ENCODE measurements at places on chromosomes 4 and X.

- H3K36me3 ChIP-seq: no peaks in the 10 kb centered on the region
- no peak for DNase-seq
- no peak overlapping the region for H3K27ac ChIP-seq
- no peak overlapping the region for H3K4me3 ChIP-seq
- peaks cover 14% of the 10 kb centered on the region for H3K27me3 ChIP-seq
Measured at GRCh38 chr4:124710015-124710741, 2.4 kb downstream of the ANKRD50 start.

DNA sequence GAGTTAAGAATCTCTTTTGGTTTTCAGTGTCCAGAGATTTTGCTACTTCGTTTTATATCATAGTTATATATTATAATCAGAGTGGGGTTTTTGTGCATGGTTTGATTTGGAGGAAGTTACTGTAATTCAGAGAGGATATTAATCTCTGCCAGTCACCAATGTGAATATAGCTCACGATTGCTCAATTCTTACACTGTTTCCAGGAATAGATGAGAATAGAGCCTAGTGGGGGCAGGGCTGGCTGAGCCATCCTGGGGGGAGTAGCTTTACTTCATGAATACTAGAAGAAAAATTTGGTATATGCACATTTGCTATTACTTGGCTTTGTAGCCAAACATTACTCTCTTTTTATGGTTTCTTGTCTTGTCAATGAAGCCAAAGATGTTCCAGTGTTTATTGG lies 60.9 kb upstream of the TRPC3 start:
- H3K27me3 ChIP-seq: peaks cover 28% of the 10 kb centered on the region
- no peak overlapping the region for H3K27ac ChIP-seq

- peaks cover 18% of the 10 kb centered on the region for H3K27me3 ChIP-seq
- H3K4me3 ChIP-seq: peak overlapping the region; percentile 41
- H3K27ac ChIP-seq: peak overlapping the region; percentile 72
Measured at GRCh38 chr4:101784957-101785356, 5.6 kb upstream of the BANK1 start.

GRCh38 chrX:151818828-151819227 lies 84.3 kb downstream of the CNGA2 start:
- H3K4me1 ChIP-seq: no peaks in the 10 kb centered on the region
- H3K27me3 ChIP-seq: no peaks in the 10 kb centered on the region
- no peak for DNase-seq
- H3K27ac ChIP-seq: no peak overlapping the region
- no peak overlapping the region for H3K4me3 ChIP-seq

DNA sequence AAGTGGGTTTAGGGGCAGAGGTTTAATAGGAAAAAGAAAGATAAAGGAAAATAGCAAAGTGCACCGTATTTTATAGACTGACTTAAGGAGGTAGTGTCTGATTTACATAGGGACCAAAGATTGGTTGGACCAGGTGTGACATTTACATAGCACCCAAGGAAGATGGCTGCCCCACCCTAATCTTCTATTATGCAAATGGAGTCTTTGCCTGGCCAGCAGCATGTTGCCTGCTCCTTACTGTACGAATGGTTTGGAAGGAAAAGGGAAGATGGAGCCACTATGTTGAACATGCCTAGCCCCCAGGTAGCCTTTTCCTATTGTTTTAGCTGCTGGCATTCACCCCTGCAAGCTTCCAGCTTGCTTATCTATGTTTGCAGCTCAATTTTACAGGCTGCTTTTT lies 146.2 kb upstream of the PDE5A start:
- no peak overlapping the region for H3K27ac ChIP-seq
- no peaks in the 10 kb centered on the region for H3K4me1 ChIP-seq
- DNase-seq: no peak
- H3K4me3 ChIP-seq: no peak overlapping the region
- H3K27me3 ChIP-seq: no peaks in the 10 kb centered on the region
- no peaks in the 10 kb centered on the region for H3K36me3 ChIP-seq

DNA sequence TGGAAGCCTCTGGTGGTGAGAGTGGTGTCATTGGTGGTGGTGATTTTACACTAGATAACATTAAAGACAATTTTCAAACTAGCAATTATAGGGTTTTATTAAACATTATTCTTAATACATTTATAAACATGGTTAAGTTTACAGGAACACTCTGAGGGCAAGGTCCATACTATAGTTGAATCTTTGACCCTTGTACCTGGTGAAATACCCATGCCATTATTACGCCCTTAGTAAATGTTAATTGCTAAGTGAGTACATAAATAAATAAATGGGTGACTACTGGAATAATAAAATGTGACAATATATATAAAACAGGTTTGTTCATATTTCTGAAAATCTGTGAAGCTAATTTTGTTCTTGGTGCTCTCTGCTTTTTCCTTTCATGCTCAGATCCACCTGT lies 13.6 kb upstream of the CLNK start:
- H3K27me3 ChIP-seq: no peaks in the 10 kb centered on the region
- no peak for DNase-seq
- peaks cover 2% of the 10 kb centered on the region for H3K4me1 ChIP-seq

- H3K27ac ChIP-seq: no peak overlapping the region
- no peaks in the 10 kb centered on the region for H3K27me3 ChIP-seq
- no peaks in the 10 kb centered on the region for H3K36me3 ChIP-seq
- no peak overlapping the region for H3K4me3 ChIP-seq
Measured at GRCh38 chrX:126994032-126994600, 174.6 kb downstream of the PRR32 start.

DNA sequence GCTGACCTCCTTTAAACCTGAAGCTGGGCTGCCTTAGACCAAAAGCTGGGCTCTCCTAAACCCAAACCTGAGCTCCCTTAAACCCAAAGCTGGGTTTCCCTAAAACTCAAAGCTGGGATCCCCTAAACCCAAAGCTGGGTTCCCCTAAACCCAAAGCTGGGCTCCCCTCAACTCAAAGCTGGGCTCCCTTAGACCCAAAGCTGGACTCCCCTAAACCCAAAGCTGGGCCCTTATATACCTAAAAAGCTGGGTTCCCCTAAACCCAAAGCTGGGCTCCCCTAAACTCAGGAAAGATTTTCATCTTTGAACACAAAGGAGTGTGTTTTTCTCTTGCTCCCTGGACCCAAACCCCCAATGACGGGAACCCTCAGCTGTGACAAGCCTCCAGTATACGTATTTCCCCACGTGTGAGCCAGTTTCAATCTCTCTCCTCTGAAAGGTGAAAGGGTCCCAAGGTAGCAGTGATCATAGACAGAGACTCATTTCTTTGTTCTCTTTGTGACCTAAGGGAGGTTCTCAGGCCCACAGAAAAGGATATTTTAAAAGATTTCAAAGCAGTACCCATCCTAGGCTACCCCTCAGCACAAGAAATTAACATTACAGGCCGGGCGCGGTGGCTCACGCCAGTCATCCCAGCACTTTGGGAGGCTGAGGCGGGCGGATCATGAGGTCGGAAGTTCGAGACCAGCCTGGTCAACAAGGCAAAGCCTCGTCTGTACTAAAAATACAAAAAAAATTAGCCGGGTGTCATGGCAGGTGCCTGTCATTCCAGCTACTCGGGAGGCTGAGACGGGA lies 31.3 kb upstream of the ASMTL start:
- H3K27me3 ChIP-seq: no peaks in the 10 kb centered on the region
- peak; percentile 26 for DNase-seq
- H3K36me3 ChIP-seq: peaks cover 51% of the 10 kb centered on the region
- H3K27ac ChIP-seq: peak overlapping the region; percentile 84

DNA sequence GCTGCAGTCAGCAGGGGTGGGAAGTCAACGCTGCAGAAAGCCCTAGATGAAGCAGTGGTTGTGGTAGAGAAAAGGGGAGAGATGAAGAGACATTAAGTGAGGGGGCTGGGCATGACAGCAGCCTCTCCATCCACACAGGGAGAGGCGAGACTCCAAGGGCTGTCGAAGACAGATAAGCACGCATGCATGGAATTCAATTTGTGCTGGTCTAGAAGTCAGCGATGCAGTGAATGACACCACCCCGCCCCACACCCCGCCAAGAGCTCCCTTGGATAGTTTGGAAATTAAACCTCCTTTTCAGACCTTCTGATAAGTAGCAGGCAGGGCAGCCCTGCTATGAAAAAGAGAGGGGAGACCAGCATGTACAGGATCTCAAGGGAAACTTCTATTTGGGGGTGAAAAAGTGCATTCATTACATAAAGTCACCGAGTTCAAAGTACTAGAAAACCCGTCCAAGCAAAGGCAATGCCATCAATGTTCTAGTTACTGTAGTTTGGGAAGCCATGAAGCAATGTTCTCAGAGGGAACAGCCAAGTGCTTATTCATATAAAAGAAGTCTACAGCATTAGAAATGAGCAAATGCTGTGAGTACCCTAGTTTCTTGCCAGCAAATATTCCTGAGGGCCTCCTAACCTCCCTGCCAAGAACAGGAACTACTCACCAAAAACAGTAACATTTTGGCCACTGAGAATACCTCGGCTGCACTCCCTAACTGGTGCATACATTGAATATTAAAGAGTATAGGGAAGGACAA lies 152.3 kb upstream of the ANXA10 start:
- no peaks in the 10 kb centered on the region for H3K36me3 ChIP-seq
- no peak overlapping the region for H3K4me3 ChIP-seq
- H3K4me1 ChIP-seq: no peaks in the 10 kb centered on the region
- no peak for DNase-seq
- H3K27me3 ChIP-seq: no peaks in the 10 kb centered on the region
- H3K27ac ChIP-seq: no peak overlapping the region

DNA sequence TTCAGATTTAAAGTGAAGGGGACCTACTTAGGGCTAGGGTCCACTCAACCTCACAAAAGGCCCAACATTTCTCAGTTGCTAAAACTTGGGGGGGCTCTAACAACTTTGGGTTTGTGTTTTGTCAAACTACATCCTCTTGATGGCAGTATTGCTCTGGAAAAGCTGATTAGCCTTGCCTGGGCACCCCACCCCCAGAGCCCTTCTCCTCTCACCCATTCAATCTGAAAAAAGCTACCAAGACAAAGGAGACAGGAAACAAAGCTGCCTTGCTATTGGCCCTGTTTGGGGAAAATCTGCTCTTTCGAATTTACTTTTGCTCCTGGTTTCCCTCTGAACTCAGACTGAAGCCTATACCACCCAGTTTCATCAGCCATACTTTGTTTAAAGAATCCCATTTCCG lies 195.2 kb upstream of the STK26 start:
- no peak for DNase-seq
- peak overlapping the region; percentile 77 for H3K27ac ChIP-seq
- peak overlapping the region; percentile 82 for H3K4me3 ChIP-seq
- peaks cover 26% of the 10 kb centered on the region for H3K4me1 ChIP-seq
- no peaks in the 10 kb centered on the region for H3K27me3 ChIP-seq

GRCh38 chr4:88240297-88240714 lies 44.1 kb downstream of the PPM1K start:
- no peak for DNase-seq
- H3K27me3 ChIP-seq: peaks cover 14% of the 10 kb centered on the region
- H3K4me1 ChIP-seq: peaks cover 8% of the 10 kb centered on the region
- peaks cover 13% of the 10 kb centered on the region for H3K36me3 ChIP-seq
- no peak overlapping the region for H3K4me3 ChIP-seq

All from activated naive CD8-positive, alpha-beta T cell treated with anti-CD3 and anti-CD28 coated beads, Interleukin-2, amount 10 ng/mL, durations not matched to agents 7 days and 5 days (primary cell).